ENCODE measurements at places on chromosomes 3 and 15. TPM values are rescaled to one million over a fixed set of nuclear protein-coding genes. Genes with fewer than 3 reads are reported as not detected.

PYGO1 gene
- total RNA-seq = not detected

SENP8 gene
- total RNA-seq = 0.62 TPM

SPPL2A gene
- 78.3 TPM for total RNA-seq

POPDC2 gene
- 6.0 TPM for total RNA-seq

RPL39L gene
- 3.1 TPM for total RNA-seq

ULK4 gene
- total RNA-seq = 33.7 TPM

TFRC gene
- 104 TPM for total RNA-seq

LRRC3B gene
- not detected for total RNA-seq

OSBPL10 gene
- 310 TPM for total RNA-seq

CNTN3 gene
- not detected for total RNA-seq

C3orf22 gene
- total RNA-seq = not detected
